ENCODE measurements at places on chromosomes 3 and 15.

DNA sequence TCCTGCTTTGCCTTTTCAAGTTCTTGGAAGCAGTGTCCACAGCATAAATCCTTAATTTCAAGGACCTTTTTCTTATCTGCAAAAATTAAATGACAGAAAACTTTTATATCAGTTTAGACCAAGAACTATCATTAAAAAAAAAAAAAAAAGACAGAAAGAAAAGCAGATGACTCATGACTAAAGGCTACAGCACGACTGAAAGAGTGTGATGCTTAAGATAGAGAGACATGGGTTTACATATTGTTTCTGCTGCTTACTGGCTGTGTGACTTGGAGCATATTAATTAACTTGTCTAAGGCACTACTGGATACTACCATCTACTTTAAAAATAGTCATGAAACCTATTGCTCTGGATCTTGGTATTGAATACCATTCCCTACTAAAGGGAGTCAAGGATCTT lies 62.3 kb downstream of the CEP152 start:
- no peak for DNase-seq

GRCh38 chr15:100249096-100249815 lies 92.5 kb downstream of the ADAMTS17 start:
- no peak for DNase-seq

DNA sequence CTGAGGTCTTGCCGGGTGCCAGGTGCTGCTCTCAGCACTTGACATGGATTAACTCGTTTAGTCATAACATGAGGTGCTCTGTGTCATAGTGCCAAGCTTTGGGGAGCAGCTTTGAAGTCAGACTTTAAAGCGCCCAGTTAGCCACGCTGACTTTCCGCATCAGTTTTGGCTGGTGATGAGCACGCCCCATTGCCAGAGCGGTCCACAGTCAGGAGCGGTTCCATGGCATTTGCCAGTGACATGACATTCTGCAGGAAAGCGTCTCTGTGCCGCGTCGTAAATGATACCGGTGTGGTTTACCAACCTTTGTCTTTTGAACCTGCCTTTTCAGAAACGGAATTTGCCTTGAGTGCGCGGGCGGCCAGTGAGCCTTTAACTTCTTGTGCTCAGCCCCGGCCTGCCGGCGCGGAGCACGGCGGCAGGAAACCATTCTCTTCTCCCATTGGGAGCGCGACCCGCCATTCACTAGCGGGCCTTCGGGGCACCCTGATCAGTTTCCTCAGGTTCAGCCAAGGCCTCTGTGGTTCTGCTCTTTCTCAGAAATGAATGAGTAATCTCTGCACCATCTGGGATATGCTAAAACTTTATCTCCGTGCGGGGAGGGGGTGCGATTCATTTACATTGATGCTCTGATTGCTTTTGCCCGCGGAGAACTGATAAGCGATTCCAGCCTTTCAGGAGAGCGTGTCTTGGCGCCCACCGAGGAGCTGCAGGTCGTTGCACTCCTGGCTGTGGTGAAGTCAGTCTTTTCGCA lies 1.7 kb upstream of the SLC2A2 start:
- DNase-seq, result no peak

GRCh38 chr3:114847564-114847963 lies 299.5 kb downstream of the ZBTB20 start:
- no peak for DNase-seq

DNA sequence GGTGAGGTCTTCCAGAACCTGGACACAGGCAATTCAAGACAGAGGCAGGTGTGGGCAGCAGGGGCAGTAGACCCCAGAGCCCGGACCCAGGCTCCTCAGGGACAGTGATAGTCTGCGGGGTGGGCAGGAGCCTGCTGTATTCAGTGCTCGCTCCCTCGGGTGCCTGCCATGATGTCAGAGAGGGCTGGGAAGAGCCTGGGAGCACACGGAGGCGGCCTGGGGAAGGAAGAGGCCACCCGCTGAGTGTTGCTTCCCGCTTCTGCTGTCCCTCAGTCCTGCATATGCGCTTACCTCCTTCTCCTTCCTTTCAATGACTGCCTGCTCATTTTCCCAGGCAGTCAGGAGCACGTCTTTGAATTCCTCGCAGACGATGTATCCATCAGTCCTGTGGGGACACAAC lies 22.8 kb downstream of the TMEM43 start:
- no peak for DNase-seq

GRCh38 chr15:29773816-29774215 lies 48.5 kb downstream of the TJP1 start:
- no peak for DNase-seq

DNA sequence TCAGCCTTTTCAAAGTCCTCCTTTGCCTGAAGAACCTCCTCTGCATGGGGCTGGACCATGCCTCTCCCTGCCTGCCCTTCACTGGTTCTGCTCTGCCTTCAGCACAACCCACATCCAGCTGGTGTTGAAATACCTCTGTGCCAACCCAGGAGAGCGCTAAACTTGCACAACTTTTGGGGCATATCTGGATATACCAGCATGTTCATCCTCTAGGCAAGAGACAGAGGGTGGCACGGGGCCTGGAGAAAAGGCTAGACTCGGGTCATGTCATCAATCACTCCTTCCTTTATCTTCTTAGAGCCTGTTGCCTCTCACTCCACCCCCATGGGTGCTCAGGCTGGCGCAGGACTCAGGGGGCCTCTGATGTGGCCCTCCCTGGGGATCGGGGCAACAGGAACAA lies 4.8 kb downstream of the SEMA4B start:
- DNase-seq, result no peak

DNA sequence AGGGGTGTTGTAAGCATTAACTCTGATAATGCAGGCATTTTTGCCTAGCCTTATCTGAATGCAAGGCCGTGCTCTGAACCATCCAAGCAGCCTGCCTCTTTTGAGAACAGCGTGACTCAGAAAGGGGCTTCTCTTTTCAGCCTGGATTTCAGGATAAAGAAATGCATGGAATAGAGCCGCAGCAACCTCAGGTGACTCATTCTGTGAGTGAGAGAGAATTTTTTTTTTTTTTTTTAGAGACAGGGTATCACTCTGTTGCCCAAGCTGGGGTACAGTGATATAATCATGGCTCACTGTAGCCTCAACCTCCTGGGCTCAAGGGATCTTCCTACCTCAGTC lies 20.6 kb upstream of the PDE8A start:
- no peak for DNase-seq

- DNase-seq, result no peak
These were observed 21.4 kb downstream of the RAD54L2 start for GRCh38 chr3:51559961-51560360.

GRCh38 chr3:115436767-115437301 lies 186.5 kb upstream of the GAP43 start:
- DNase-seq, result no peak

DNA sequence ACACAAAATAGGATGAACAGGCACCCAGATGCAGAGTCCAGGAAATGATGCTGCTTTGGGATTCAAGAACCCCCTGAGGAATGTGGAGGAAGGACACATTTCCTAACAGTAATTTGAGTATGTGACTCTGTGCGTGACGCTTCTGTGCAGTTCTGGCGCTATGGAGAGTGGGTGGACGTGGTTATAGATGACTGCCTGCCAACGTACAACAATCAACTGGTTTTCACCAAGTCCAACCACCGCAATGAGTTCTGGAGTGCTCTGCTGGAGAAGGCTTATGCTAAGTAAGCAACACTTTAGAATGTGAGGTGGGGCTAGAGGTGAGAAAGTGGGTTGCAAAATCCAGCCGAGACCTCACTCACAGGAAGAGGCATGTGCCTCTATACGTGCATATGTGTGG lies 28.3 kb downstream of the CAPN3 start:
- DNase-seq, result no peak

DNA sequence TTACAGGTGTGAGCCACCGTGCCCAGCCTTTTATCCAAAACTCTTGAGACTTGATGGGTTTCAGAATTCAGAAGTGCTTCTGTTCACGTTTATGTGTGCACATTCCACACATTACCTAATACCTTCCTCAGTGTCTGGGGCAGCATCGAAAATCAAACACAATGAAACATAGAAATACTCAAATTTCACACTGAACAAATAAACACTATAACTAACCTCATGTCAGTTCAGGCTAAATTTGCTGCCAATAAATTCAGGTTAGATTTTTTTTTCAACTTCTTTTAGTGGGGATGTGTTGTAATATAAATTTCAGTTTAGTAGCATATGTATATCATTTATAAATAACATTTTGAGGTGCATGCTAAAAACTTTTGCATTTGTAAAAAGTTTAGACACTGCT lies 2.8 kb downstream of the EIF2AK4 start:
- DNase-seq, result no peak

DNA sequence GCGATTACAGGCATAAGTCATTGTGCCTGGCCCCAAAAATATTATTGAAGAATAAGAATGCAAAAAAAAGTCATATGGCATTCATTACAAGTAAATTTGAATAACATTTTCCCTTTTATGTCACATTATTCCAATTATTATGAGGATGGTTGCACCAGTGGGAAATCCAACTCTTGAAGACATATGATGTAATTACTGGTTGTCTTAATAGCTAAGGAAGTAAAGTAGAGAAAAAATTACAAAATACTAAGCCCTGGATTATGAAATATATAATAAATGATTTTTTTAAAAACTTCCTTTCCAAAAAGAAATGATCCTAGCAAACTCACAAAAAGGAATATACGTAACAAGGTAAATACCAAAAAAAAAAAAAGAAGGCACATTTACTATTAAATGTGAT lies 98.9 kb downstream of the FMN1 start:
- no peak for DNase-seq

DNA sequence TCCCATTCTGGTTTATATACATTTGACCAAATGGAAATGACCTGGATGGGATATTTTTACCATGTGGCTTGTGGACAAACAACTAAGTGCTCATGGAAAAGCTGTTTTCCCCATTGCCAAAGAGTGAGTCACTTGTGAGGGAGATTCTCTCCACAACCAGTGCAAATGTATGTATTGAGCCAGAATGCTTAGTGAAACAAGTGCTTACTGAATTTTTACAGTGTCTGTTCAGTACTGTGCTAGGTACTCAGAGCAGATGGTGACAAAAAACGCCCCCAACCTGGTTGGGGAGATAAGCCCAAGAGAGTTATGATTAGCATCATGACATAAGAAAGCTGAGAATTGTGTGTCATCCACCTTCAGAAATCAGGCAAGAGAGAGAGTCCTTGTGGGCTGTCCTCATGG lies 2.3 kb downstream of the CHP1 start:
- DNase-seq, result no peak

GRCh38 chr15:77870195-77871065 lies 207.1 kb downstream of the TBC1D2B start:
- DNase-seq, result peak; percentile 51

DNA sequence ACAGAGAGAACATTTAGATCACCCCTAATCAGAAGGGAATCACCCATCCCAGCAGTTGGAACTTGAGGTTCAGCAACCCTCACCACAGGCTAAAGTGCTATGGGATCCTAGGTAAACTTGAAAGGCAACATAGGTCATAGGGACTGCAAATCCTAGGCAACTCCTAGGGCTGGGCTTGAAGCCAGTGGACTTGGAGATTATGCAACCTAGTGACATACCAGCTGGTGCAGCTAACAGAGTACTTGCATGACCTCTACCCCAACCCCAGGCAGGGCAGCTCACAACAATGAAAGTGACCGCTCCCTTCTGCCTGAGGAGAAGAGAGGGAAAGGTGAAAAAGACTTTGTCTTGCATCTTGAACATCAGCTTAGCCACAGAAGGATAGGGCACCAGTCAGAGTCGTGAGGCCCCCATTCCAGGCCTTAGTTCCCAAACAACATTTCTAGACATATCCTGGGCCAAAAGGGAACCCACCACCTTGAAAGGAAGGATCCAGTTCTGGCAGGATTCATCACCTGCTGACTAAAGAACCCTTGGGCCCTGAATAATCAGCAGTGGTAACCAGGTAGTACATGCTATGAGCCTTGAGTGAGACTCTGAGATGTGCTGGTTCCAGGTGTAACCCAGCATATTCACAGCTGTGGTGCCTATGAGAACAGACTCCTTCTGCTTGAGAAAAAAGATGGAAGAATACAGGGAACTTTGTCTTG lies 37.6 kb upstream of the FBN1 start:
- DNase-seq, result no peak

GRCh38 chr15:65412556-65412955 lies 10.2 kb downstream of the IGDCC4 start:
- DNase-seq, result no peak

GRCh38 chr15:71458089-71458660 lies 342.9 kb downstream of the THSD4 start:
- DNase-seq, result no peak

DNA sequence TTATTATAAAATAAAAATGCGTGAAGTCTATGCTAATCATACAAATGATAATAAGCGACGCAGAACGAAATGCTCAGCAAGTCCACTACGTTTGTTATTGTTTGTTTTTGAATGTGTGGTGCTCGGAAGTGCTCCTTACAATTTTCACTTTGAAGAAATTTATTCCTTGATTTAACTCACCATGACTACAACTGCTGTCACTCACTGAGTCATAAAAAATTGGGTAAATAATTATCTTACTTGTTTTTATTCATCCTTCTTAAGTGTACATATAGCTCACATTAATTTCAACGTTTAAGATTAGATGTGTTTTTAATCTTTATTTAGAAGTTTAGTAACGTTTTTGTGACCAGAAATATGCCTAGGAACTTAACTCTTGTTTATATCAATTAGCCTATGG lies 66.7 kb upstream of the NANOGP8 start:
- no peak for DNase-seq

- no peak for DNase-seq
These were observed 1.7 kb downstream of the PLXND1 start for GRCh38 chr3:129604767-129605166.

- DNase-seq, result peak; percentile 2
These were observed at the start of gene RBMS3 for GRCh38 chr3:29280404-29281093. Gene RBMS3, plus strand, starts transcription at chr3:29281071.

DNA sequence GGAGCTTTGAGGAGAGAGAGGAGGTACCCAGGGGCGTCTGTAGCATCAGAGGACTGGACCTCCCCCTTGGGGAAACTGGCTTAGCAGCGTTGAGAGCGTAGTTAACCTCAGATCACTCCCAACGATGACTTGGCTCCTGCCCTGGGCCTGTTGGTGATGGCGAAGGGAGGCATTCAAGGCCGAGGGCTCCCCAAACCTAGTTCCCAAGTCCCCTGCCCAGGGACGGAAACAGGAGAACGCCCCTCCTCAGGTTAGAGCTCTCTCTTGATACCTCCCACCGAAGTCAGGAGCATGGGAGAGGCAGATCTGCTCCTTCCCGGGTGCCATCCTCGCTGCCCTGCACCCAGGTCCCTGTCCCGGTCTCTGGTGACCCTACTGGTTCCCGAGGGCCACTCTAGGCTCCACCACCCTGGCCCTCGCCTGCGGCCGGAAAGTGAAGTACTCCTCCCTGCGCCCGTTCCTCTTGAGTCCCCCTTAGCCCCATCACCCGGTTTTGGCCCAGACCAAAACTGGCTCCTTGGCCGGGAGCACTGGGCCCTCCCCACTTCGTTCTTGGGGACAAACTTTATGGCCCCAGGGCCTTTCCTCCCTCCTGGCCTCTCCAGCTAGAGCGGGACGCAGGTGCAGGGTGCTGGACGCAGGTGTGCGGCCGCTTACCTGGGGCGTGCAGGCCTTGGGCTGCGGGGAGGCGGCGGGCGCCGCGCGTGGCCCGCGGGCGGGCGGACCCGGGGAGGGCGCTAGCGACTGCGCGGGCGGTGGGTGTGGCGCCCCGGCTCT lies 2.6 kb upstream of the SKOR1 start:
- no peak for DNase-seq

- DNase-seq, result no peak
These were observed 43.1 kb downstream of the SCAP start for GRCh38 chr3:47432673-47433072.
